NCI-H2029 treated with DMSO at 0.1 percent for 48 hours (cell line): ENCODE measurements at places on chromosomes 4 and X.

GRCh38 chr4:151922306-151922705 lies 161.5 kb upstream of the GATB start:
- DNase-seq: no peak

- no peak for DNase-seq
Measured at GRCh38 chrX:107537815-107538214, 88.4 kb downstream of the FRMPD3 start.

- no peak for DNase-seq
Measured at GRCh38 chr4:170589597-170590191, 499.9 kb upstream of the AADAT start.

- DNase-seq: no peak
Measured at GRCh38 chrX:2228536-2228935, 272.2 kb downstream of the DHRSX start.

- peak; percentile 0 for DNase-seq
Measured at GRCh38 chrX:51614353-51615012, 4.2 kb downstream of the CENPVL3 start.

DNA sequence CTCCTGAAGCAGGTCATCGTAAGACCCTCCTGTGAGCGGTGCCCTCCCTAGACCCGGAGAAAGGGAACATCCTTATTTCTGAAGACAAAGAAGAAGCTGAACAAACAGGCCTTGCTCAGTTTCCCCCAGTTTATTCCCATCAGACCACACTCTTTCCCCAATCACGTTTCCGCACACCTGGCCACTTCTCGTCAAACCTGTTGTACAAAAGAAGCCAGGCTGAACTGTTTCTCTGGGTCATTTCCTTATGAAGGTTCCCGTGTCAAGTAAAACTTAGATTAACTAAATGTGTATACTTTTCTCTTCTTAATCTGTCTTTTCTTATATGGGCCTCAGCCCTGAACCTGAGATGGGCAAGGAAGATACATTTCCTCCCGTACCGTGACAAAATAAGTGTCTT lies 111.6 kb upstream of the ENPP6 start:
- DNase-seq: no peak

DNA sequence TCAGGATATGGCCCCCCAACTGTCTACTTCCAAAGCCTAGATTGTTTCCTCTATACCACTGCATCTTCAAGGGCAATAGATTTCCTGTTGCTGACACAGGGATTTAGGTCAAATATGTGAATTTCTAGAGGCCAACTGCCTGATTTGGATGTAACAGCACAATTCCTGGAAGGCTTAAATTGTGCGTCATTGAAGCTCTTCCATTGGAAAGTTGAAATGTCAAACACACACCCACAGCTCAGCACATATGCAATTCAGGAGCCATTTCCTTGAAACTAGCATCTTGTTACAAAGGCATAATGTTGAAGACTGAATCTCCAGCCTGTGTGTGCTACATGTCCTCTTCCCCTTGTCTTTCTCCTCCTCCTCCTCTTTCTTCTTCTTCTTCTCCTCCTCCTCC lies 158.6 kb downstream of the STK32B start:
- no peak for DNase-seq

DNA sequence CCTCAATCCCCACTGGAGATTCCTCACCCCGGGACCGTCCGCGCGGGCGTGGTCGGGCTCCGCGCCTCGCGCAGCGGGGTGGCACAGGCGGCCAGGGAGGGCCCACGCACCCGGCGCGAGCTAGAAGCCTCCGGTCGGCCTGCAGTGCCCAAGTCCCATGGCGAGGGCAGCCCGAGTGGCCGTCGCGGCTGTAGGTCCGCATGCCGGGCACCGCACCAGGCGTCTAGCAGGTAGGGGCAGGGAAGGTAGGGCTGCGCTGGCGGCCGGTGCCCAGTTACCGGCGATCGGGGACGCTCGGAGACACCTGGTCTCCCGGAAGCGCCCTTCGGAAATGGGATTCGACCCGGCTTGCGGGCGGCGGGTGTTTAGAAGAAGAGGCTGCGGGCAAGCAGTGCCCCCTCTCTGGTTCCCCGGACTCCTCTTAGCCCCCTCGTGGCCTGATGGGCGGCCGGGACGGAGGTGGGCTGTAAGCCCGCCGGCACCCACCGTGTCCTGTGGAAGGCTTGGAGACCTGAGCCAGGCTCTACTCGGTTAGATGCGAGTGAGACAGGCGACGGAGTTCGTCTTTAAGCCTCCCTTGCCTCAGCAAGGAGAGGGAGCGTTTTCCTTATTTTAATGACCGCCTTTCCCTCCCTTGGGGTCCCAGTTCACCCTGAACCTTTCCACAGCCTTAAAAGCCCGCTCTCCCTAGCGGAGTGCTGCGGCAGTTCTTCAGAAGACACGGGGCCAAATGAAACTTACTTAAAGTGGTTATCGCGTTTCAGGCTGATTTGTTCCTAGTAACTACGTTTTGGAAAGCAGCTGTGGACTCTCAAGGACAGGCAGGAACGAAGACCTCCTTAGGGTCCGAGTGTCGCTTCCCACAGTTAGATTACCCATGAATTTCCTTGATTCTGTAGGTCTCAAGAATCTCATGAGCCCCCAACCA lies 821 bp downstream of the SLITRK2 start:
- no peak for DNase-seq

GRCh38 chrX:70433848-70434351 lies 10.7 kb upstream of the DLG3 start:
- no peak for DNase-seq

DNA sequence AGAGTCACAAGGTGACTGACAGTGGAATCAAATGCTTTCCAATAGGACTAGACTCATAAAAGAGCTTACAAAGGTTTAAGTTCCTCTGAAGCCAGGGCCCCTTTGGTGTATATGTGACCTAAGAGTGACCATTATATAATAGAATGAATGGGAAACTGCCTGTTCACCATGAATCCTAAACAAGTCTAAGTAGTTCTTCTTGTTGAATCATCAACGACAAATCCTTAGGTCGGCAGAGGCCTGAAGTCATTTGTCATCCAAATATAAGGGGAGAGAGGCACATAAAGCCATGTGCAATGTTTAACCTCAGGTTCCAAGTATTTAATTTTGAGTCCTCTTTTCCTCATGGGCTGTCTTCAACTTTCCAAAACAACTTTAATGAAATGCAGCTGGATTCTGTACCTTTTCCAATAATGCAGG lies 122.4 kb downstream of the RASL11B start:
- DNase-seq: no peak

DNA sequence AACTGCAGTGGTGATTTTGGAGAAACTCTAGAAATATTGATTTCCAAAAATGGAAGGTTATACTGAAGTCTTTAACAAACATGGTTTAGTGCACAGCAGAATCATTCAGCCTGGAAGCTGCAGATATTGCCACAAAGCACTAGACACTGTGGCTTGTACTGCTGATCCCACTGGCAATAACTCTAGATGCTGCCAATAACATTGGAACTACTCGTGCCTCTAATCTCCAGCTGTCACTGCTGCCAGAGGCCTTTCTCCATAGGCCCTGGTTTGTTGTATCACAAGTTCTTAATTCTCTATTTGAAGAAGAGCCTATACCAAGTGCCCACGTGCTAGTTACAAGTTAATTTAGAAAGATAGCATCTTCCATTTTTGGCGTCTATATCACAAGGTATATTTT lies 19.3 kb downstream of the DMP1 start:
- DNase-seq: no peak

GRCh38 chr4:172997217-172997609 lies 171.4 kb upstream of the GALNT7 start:
- no peak for DNase-seq

DNA sequence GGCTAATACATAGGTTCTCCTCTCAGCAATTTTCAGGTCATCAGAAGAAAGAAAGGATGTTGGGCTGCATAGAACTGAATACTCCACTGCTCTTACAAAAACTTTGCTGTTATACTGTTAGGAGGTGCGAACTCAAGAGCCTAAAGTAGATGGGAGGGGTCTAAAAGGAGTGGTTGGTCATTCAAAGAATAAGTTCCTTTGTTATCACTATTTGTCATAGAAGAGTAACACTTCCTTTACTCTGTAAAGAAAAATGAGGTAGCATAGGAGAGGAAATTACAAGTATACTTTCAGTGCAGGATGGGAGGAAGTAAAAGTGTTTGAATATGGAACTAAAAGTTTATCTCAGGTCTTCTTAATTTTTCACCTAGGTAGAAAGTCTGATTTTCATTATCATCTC lies 61.5 kb downstream of the CCNI start:
- no peak for DNase-seq

- peak; percentile 2 for DNase-seq
Measured at GRCh38 chrX:150293311-150294013, 69.7 kb upstream of the MAMLD1 start.

DNA sequence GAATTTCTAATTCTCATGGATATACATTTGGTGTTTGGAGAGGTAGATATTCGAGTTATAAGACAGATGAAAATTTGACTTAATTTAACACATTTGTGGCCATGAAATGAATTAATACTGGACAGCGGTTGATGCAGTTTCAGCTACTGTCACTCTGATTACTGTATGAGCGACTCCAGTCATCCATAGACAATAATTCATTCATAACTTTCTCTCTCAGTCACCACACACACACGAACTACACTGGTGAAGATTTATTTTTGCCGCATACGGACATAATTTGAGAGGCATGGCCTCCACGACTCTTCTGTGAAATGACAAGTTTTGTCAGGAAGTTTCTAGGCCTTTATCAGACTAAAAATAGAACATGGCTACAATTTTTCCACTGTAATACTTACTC lies 177.0 kb downstream of the TENM3 start:
- DNase-seq: no peak

DNA sequence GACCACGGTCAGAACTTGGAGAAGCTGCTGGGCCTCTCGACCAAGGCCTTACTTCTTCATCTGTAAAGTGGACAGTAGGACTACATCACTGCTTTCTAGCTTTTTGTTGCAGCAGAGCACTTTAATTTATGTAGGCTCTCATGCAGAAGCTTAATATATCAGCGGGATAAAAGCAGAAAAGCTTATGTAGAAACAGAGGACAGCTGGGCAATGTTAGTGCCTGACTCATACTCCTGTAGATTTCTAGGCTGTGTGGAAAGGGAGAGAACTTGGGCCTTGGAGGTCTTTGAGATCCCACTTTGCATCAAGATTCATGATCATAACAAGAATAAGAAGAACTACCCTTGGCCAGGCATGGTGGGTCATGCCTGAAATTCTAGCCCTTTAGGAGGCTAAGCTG lies 91.2 kb downstream of the ARHGAP10 start:
- no peak for DNase-seq

DNA sequence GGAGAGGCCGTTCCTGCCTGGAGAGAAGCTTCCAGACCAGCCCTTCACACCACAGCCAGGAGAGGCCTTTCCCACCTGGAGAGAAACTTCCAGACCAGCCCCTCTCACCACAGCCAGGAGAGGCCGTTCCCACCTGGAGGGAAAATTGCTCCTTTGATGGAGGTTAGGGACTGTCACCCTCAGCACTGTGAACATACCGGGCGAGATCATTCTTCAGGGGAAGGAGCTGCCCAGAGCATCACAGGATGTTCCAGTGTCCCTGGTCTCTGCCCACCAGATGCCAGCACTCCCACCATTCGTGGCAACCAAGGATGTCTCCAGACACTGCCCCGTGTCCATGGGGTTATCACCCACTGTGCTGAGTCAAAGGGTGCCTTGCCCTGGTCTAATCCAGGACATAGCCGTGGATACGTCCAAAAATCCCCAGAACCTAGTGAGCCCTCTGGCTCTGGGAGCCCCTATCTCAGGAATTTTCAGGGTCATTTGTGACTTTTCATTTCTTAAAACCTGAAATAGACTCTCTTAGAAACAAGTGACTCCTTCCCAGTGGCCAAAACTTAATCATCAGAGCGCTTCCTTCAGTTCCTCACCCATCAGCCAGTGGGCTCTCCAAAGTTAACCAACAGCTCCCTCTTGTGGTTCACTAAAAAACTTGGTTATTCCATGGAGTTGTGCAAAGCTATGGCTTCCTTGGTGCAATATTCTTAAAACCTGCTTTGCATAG lies 80.2 kb downstream of the CRMP1 start:
- DNase-seq: peak; percentile 71

GRCh38 chr4:92483341-92483740 lies 179.6 kb downstream of the GRID2 start:
- no peak for DNase-seq

GRCh38 chr4:78218260-78218659 lies 161.1 kb downstream of the FRAS1 start:
- DNase-seq: no peak

GRCh38 chrX:70168238-70169188 lies 8.8 kb upstream of the DGAT2L6 start:
- DNase-seq: no peak

GRCh38 chr4:124104628-124105027 lies 607.9 kb downstream of the ANKRD50 start:
- DNase-seq: no peak

GRCh38 chrX:92247076-92247475 lies 467.9 kb downstream of the PCDH11X start:
- DNase-seq: no peak

GRCh38 chr4:7823416-7823824 lies 116.2 kb downstream of the AFAP1 start:
- DNase-seq: no peak

- peak; percentile 9 for DNase-seq
Measured at GRCh38 chr4:145956288-145956890, 17.8 kb upstream of the ZNF827 start.

DNA sequence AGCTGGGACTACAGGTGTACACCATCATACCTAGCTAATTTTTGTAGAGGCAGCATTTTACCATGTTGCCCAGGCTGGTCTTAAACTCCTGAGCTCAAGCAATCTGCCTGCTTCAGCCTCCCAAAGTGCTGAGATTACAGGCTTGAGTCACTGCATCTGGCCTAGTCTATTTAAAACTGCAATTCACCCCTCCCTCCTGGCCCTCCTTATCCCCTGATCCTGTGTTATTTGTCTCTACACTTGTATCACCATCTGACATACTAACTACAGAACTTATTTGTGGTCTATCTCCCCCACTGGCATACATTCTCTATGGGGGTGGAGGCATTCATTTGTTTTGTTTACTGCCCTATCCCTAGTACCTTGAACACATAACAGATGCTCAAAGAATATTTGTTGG lies 23.7 kb downstream of the CC2D2A start:
- no peak for DNase-seq

- no peak for DNase-seq
Measured at GRCh38 chrX:132776486-132777210, 181.8 kb downstream of the HS6ST2 start.

DNA sequence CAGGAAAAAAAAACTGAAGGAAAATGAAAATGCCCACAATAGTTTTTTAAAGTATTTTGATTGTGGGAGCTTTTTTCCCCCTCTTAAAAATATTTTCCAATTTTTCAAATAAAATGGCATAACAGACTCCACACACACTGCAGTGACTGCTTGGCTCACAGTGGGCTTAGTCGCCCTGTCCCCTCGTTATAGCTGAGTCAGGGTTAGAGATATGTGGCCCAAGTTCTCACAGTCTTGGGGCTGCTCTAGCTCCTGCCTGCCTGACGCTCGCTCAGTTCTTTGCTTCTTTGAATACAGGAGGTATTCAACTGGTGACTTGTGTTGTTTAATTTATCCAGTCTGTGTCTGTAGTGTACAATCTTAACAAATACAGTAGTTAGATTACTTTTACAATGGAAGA lies 47.7 kb downstream of the BEND2 start:
- no peak for DNase-seq
